ENCODE measurements at places on chromosomes 11 and 22. TPM values are rescaled to one million over a fixed set of nuclear protein-coding genes. Genes with fewer than 3 reads are reported as not detected.

Gene UPK2
- not detected for total RNA-seq

Gene MAP6
- total RNA-seq: 0.27 TPM

Gene HBG1
- 1.5 TPM for total RNA-seq

Gene KCNJ11
- 10.0 TPM for total RNA-seq

Gene CD248
- total RNA-seq: 2.6 TPM

Gene AGBL2
- 3.7 TPM for total RNA-seq

Gene MAPK12
- total RNA-seq: 26.9 TPM

- no peak for DNase-seq
Measured at GRCh38 chr11:130137999-130138398, 21.6 kb upstream of the ST14 start.

DNA sequence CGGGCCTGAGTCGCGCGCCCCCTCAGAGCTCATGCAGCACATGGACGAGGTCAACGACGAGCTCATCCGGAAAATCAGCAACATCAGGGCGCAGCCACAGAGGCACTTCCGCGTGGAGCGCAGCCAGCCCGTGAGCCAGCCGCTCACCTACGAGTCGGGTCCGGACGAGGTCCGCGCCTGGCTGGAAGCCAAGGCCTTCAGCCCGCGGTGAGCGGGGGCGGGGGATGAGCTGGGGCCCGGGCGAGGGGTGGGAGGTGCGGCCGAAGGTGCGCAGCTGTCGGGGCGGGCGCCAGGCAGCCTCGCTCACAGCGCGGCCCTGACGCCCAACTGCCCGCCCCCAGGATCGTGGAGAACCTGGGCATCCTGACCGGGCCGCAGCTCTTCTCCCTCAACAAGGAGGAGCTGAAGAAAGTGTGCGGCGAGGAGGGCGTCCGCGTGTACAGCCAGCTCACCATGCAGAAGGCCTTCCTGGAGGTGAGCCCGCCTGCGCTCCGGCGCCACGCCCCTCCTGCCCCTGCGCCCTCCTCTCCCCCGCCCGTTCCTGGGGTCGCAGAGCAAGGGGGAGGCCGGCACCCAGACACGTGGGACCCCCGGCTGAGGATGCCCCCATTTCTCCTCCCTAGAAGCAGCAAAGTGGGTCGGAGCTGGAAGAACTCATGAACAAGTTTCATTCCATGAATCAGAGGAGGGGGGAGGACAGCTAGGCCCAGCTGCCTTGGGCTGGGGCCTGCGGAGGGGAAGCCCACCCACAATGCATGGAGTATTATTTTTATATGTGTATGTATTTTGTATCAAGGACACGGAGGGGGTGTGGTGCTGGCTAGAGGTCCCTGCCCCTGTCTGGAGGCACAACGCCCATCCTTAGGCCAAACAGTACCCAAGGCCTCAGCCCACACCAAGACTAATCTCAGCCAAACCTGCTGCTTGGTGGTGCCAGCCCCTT lies 20.5 kb downstream of the EPS8L2 start:
- DNase-seq: peak; percentile 65

DNA sequence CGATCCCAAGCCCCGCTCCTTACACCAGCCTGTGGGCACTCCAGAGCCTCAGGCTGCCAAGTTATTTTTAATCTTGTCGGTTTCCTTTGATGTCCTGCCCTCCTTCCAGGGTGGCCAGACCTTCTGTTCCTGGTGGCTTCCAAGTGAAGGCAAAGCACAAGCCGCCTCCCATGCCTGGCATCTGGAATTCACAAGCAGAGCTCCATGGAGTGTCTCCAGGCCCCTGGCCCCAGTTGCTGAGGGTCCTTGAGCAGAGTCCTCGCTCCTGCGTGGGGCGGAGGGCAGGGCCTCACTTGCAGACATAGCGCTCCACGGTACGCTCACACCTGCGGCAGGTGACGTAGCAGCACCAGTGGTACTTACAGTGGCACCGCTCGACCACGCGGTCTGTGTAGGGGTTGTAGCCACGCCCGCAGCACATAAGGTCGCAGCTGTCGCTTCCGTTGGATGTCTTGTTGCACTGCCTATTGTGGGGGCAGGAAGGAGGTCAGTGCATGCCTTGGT lies 19.5 kb downstream of the WNT11 start:
- DNase-seq: no peak

- no peak for DNase-seq
Measured at GRCh38 chr22:27719535-27720227, 81.9 kb downstream of the MN1 start.

GRCh38 chr11:120168960-120169681 lies 31.2 kb upstream of the TRIM29 start:
- DNase-seq: peak; percentile 84

DNA sequence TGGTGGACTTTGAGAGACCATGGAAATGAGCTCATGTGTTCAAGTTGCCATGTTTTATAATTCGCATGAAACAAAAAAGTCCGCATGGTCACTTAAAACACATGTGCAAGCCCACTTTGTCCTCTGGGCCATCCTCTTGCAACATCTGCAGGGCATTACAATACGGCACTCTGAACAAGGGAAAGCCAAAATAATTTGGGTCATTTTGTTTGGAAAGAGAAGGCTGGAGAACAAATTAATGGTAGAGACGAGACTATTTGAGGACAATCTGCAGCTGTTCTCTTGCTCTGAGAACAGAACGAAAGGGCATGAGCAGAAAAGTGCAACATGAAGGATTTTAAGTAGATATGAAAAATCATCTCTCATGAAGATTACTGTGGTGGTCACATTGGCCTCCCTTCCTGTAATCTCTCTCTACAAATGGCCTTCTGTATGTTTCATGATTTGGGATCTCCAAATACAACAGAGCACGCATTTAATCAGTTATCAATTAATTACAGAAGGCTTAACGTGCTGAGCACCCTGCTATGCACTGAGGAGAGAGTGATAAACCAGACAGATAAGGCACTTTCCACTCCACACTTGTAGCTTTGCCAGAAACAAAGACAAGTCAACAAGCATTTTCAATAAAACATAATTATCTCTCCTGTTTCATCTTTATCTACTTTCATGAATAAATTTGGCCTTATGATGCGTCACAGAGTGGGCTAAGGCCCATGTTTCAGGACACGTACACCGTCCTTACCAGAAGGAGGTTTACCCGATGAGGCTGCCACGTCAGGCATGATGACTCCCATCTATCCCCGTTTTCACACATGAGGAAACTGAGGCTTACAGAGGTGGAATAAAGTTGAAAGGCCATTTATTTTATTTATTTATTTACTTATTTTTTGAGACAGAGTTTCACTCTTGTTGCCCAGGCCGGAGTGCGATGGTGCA lies 384.1 kb downstream of the LARGE1 start:
- DNase-seq: no peak

DNA sequence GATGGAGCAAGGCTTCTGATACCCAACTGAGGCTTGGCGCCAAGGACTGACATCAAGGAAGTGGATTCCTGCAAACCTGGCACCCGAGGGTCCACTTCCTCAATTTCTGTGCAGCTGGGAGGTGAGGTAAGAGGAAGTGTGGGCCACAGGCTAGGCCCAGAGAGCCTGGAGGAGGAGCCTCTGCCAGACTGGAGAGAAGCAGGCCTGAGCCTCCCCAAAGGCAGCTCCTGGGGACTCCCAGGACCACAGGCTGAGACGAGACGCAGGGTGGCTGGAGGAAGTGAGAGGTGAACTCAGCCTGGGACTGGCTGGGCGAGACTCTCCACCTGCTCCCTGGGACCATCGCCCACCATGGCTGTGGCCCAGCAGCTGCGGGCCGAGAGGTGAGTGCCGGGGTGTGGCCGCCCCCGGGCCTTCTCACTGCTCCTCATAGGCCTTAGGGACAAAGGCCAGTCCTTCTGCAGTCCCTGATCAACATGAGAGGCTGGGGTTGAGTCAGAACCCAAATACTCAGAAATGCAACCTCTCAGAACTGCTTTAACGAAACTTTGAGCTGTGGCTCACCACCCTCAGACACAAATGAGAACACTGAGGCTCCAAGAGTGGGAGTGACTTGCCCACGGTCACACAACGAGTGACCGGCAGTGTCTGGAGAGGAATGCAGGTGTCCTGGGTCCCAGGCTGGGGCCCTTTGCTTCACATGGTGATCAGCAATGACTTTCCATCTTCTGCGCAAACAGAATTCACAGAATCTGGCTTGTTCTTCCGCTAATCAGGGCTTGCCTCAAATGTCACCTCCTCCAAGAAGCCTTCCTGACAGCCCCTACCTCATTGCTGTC lies at the start of gene NCF4:
Gene NCF4 (plus strand): TSS at position 186 of the 839 bp plus-strand sequence. CDS start 166 bp downstream, at position 352.
- no peak for DNase-seq

DNA sequence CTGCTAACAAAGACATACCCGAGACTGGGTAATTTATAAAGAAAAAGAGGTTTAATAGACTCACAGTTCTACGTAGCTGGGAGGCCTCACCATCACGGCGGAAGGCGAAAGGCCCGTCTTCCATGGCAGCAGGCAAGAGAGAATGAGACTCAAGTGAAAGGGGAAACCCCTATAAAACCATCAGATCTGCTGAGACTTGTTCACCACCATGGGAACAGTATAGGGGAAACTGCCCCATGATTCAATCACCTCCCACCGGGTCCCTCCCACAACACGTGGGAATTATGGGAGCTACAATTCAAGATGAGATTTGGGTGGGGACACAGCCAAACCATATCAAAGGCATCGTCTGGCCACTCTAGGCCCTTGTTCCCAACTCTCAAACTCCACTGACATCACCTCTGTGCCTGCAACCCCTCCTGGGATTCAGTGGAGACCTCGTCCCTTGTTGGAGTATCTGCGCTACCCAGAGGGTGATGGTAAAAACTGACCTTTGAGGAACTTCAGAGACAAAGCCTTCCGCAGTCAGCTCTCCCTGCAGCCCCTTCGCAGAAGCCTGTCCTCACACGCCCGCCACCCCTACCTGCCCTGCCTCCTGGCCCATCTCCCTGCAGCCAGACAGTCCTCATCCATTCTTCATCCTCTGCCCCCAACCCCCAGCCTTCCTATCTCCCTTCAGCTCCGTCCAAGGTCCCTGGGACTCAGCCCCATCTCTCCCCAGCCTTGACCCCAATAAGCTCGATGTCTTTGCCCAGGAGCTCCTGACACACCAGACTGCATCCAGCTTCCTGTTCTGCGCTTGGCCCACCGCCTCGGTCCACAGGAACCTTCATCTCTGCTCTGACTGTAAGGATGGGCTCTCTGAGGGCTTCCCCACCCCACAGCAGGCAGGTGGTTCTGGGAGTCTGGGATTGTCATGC lies 15.8 kb downstream of the CCND1 start:
- DNase-seq: no peak

- DNase-seq: no peak
Measured at GRCh38 chr11:16958833-16959232, 55.4 kb downstream of the PLEKHA7 start.

DNA sequence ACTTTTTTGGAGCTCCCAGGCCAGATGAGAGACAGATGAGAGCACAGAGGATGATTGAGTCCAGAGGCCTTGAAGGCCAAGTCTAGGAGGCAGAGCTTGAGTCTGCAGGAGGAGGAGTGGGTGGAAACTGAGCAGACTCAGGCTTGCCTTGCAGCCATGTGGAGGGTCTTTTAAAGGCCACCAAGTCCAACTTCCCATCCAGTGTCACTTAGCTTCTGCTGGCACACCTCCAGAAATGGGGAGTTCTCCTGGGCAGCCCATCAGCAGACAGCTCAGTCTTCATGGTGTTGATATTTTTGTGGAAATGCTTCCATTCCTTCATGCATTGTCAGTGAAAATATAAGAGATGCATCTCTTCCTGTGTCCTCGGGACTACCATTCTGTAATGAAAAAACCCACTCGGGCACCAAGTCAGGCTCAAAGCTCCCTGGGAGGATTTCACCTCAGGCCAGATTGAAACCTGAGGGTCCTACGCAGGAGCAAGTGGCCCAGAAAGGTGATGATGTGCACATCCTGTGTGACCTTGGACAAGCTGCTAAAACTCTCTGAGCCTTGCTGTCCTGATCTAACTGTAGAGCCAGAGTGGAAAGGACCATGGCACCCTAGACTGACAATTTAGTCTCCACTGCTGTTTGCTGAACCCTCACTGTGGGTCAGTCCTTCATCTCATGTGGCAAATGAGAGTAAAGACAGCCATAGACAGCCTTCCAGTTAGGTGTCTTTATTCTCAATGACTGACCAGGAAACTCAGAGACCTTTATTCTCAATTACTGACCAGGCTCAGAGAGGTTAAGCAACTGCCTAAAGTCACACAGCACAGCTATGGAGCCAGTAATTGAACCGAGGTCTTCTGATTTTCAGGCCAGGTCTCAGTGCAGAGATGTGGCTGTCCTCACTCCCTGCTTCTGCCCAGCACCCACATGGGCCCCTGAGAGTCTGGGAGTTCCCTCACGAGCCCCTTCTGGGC lies 2.9 kb upstream of the LRRC32 start:
- DNase-seq: no peak

GRCh38 chr22:29299136-29299900 lies 7.1 kb upstream of the GAS2L1 start:
- DNase-seq: no peak

- no peak for DNase-seq
Measured at GRCh38 chr22:47398921-47399790, 636.7 kb downstream of the TBC1D22A start.

GRCh38 chr11:82796998-82797961 lies 63.6 kb upstream of the FAM181B start:
- no peak for DNase-seq

GRCh38 chr22:19641254-19641982 lies 72.9 kb upstream of the SEPTIN5 start:
- DNase-seq: peak; percentile 85

DNA sequence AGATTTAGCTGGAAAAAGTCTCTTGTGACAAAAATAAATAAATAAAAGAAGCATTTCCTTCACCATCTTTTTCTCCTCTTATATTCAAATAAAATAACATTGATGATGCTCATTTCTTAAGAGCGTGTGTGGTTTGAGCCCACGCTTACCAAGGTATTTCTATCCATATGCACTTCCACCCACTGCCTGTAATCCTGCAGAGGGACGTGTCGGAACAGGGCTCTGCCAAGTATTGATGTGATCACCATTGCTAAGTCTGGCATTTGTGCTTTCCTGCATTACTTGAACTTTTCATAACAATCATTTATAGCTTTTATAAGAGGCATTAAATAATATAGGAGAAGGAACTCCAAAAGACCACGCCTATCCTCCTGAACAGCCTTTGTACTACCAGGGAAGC lies 107.6 kb downstream of the SHANK2 start:
- DNase-seq: no peak

DNA sequence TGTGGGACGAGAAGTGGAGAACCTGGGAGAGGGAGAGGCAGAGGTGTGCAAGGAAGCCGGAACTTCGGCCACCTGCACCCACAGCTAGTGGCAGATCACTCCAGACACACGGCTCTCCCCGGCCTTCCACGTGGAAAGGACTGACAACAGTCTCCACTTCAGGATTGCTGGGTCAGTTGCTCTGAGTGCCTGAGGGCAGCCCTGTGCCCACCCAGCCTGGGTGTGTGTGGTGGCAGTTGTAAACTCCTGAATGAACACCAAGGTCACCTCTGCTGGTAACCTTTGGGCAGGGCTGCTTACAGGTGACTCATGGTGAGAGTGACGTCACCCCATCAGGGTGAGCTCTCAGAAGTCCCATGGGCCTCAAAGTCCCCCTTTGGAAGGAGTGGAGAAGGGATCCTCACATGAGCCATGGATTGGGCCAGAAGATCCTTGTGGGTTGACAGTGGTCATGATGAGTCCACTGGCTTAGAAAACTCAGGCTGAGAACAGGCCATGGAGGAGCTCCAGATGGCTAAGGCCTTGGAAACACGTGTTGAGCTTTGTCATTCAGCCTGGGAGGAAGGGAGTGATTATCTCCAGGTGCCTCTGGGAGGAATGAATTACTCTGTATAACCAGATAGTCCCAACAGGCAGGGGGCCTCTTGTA lies 71.3 kb downstream of the BCR start:
- no peak for DNase-seq

All from WTC11 (cell line).